ENCODE measurements at places on chromosomes 4 and X. TPM values are rescaled to one million over a fixed set of nuclear protein-coding genes. Genes with fewer than 3 reads are reported as not detected.

DNA sequence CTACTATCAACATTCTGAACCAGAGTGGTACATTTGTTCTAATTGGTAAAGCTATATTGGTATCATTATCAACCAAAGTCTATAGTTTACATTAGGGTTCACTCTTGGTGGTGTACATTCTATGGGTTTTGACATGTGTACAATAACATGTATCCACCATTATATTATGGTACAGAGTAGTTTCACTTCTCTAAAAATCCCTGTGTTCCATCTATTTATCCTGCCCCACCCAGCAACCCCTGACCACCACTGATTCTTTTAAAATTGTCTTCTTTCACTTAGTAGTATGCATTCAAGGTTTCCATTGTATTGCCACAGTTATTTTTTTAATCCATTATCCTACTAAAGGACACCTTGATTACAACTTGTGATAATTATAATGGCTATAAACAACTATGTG, 15.3 kb upstream of the TMPRSS11D start:
- no peak for DNase-seq

DNA sequence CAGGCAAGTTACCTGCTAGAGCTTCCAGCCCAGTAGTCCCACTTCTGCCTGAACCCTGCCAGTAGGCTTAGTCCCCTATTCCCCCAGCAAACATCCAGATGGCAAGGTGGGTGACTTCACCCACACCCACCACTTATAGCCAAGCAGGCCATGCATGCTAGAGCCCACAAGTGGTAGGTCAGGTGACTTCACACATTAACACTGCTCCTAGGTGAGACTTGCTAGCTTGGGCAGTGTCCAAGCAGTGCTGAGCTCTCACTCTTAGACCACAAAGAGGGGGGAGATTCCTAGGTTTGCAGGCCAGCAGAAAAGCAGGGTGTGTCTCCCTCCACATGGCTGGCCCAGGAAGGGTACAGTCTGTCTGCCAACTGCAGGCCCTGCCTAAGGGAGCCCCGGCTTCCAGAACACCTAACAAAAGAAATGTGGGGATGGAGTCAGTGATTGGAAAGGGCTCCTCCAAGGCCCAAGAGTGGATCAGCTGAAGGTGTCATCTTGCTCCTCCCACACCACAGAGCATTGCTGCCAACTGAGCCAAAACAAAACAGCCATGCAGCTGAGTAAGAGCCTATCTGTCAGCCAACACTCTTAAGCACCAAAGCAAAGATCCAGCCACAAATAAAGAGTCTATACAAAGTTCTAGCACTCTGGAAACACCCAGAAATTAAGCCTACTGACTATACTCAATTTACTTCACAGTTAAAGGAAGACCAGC, 158.1 kb upstream of the USP38 start:
- DNase-seq = peak; percentile 7

DNA sequence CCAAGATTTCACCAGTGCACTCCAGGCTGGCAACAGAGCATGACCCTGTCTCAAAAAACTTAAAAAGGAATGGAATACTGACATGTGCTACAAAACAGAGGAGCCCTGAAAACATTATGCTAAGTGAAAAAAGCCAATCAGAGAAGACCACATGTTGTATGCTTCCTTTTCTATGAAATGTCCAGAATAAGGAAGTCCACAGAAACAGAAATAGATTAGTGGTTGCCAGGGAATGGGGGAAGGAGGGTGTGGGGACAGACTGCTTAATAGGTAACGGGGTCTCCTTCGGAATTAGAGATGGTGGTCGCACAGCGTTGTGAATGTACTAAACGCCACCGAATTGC, 30.1 kb upstream of the KIAA0232 start:
- DNase-seq = no peak

The PAGE2B gene
- polyA plus RNA-seq = not detected

The PRIMPOL gene
- polyA plus RNA-seq = 8.8 TPM

- DNase-seq = no peak
These were observed 259.7 kb downstream of the DCHS2 start for GRCh38 chr4:154231806-154232478.

GRCh38 chr4:173073939-173074500, 94.6 kb upstream of the GALNT7 start:
- no peak for DNase-seq

- no peak for DNase-seq
These were observed 564.4 kb downstream of the TMA16 start for GRCh38 chr4:164058776-164059445.

DNA sequence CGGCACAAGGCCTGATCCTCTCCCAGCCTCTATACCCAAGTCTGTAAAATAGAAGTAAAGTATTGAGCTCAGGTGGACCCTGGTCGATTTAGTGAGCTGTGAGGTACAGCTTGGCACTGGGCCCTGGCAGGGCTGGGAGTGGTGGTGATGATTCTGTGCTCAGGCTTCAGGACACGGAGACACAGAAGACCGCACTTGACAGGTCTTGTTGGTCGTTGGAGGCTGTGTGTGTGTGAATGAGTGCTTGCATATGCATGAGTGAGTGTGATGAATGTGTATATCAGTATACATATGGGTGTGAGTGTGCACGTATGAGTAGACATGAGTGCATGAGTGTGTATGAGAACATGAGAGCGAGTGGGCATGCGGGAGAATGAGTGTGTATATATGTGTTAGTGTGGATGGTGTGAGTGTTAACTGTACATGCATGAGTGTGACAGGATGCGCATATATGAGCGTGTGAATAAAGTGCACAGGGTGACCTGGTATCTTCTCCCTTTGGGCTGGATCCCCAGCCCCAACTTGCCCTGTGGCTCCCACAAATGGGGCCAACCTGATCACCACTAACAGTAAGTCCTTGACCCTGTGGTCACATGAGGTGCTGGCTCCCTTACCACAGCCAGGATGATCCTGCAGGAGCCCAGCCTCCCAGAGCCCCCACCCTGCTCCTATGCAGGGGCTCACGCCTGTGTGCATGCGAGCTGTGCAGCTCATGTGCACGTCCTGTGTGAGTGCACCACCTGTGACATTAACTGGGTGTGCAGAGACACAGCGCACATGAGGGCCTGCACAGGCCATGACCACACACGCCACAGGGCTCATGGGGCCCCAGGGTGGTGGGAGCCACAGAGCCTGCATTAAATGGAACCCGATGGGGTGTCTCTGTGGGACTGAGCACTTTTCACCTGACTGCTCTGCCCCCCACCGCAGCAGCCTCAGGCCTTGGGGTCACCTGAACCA, 20.8 kb downstream of the SH3BP2 start:
- DNase-seq = no peak

- DNase-seq = peak; percentile 71
These were observed 41.3 kb upstream of the ATP6AP2 start for GRCh38 chrX:40539214-40540142.

The XAGE2 gene
- polyA plus RNA-seq = not detected

GRCh38 chr4:154490234-154490582, 1.4 kb downstream of the DCHS2 start:
- no peak for DNase-seq

DNA sequence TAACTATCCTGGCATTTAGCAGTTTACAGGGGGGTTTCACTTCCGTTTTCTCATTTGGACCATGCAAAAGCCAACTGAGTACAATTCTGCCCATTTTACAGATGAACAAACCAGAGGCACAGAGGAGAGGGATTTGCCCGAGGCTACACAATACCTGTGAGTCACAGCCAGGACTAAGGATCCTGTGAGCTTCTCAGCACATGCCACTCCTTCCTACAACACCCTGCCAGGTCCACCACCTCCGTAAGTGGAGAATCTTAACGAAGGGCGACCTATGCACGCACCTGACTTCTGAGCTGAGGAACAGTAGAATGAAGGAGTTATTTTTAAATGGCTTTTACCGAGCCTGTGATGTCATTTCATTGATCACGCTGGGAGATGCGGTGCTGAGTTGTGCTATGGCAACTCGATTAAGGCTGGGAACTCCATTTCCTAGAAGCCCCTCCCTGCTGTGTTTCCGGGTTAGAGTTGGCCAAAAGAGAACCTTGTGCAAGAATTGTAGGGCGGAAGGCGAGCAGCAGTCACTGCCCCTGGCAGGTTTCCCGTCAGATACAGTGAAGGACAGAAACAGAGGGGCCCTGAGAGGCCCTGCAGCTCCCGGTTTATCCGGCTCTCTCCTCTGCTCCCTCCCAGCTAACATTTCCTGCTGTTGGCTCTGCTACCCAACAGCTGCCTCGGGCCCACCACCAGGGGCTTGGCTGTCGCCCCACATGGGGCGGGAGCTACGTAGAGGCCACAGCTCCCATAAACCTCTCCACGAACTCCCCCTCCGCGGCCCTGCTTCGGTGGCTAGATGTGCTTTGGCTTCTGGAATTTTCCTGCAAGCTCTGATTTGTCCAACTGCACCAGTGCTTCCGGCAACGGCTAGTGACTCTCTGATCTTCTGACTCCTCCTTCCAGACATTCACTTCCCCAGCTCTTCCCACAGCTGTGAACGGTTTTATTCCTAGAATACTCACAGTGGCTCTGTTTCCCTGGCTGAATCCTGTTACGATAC, 75.1 kb upstream of the USP9X start:
- DNase-seq = peak; percentile 88

The TMEM35A gene
- polyA plus RNA-seq = 14.2 TPM

GRCh38 chr4:14856062-14856933, 146.0 kb upstream of the CPEB2 start:
- peak; percentile 100 for DNase-seq

The JAKMIP1 gene
- polyA plus RNA-seq = not detected

- DNase-seq = no peak
These were observed 94.4 kb downstream of the ARHGAP10 start for GRCh38 chr4:147826288-147826646.

GRCh38 chr4:148330161-148330560, 112.1 kb downstream of the NR3C2 start:
- no peak for DNase-seq

All from IMR-90 (cell line).